ENCODE measurements at places on chromosomes 4 and X. TPM values are rescaled to one million over a fixed set of nuclear protein-coding genes. Genes with fewer than 3 reads are reported as not detected.

The ARHGAP36 gene
- not detected for total RNA-seq

The PPBP gene
- total RNA-seq, result not detected

The NDP gene
- not detected for total RNA-seq

The SUPT20HL2 gene
- not detected for total RNA-seq

The SPANXN5 gene
- total RNA-seq, result not detected

The TMEM35A gene
- total RNA-seq, result not detected

The NPNT gene
- not detected for total RNA-seq

The KCTD8 gene
- total RNA-seq, result not detected

The FGF5 gene
- total RNA-seq, result not detected

The GPR78 gene
- total RNA-seq, result not detected

The PSMD10 gene
- total RNA-seq, result 87.7 TPM
